Activated CD8-positive, alpha-beta T cell treated with anti-CD3 and anti-CD28 coated beads, Interleukin-2, amount 10 ng/mL, durations not matched to agents 7 days and 5 days (primary cell): ENCODE measurements at places on chromosomes 4 and X. TPM values are rescaled to one million over a fixed set of nuclear protein-coding genes. Genes with fewer than 3 reads are reported as not detected.

Gene C1QTNF7
- total RNA-seq: not detected

Gene TMEM156
- 14.1 TPM for total RNA-seq

Gene GLRB
- not detected for total RNA-seq

Gene CHRDL1
- total RNA-seq: not detected

Gene ABCB7
- total RNA-seq: 21.6 TPM

Gene NAA11
- not detected for total RNA-seq

Gene TGIF2LX
- total RNA-seq: not detected

Gene MND1
- 38.3 TPM for total RNA-seq
